ENCODE measurements at places on chromosomes 1 and 21.
A peak's percentile ranks its signal among the peaks of the same experiment; 100 is the strongest.

- no peak for DNase-seq
These were observed 165.5 kb downstream of the PLPPR4 start for GRCh38 chr1:99429754-99430153.

GRCh38 chr1:15526021-15526489 lies 593 bp upstream of the DNAJC16 start:
- DNase-seq, result no peak

DNA sequence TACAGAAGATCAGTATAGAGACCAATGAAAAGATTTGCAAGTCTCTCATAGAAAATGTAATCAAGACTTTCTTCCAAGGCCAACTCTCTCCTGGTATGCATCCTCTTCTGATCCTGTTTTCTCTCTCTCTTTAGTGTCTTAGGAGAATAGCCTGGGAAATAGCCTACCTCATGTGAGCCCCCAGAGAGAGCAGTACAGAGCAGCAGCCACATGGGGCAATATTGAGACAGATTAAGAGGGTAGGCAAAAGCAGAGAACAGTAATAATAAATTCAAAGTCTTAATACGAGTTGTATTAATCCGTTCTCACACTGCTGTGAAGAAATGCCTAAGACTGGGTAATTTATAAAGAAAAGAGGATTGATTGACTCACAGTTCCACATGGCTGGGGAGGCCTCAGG lies 61.4 kb downstream of the RNASEL start:
- DNase-seq, result peak; percentile 4

DNA sequence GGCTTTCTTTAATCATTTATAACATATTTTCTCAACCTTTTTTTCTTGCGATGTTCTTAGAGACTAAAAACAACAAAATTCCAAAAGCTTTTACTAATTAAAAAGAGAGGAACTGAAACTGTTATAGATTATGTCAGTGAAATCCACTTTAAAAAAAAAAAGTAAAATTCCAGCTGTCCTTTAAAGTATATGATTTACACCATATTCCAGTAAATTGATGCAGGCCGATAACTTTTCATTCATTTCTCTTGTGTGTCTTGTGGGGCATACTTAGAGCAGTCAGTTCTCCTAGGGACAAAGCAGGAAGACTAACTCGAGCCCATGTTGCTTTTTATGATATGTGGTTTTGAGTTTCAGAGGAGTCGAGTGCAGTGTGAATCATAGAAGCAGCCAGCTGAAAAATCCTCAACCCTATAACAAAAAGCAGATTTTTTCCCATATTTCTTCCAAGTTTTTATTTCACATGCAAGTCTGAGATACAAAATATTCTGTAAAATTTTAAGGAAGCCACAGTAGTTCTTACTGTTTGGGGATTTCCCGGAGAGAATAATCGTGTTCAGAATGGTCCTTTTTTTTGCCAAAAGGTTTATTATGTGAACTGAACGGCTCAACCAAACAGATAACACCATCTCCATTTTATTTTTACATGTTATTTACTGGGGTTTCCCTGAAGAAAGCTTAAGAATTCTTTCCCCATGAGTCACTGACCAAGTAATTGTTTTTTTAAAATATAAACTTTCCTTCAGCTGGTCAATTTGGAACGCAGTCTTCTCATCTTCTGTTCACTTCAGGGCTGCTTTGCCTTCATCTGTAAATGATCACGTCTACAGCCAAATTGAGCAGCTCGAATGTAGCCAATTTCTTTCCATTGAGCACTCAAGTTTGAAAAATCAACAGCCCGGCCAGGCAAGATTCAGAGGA lies 77.0 kb upstream of the C1orf105 start:
- no peak for DNase-seq

DNA sequence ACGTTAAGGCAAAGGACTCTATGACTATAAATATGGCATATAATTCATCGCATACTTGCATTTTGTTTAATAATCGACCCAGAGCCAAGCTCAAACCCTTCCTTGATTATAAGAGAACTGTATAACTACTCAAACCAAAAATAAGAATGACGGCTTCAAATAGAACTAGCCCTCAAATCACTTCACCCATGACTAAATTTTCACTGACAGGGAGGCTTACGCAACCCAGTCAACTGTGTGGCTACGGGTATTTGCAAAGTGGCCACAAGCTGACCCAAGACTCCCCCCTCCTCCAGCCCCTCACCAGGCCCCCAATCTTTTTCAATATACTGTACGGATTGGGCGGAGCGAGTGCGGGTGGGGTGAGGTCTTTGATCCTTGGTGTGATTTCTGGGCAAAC lies 268.3 kb downstream of the ASTN1 start:
- no peak for DNase-seq

- DNase-seq, result no peak
These were observed 68.7 kb downstream of the DNAH14 start for GRCh38 chr1:224998185-224998584.

- DNase-seq, result peak; percentile 86
These were observed at the start of gene LUZP1 for GRCh38 chr1:23168445-23169194. Gene LUZP1 (minus strand): TSS chr1:23168856.
